ENCODE measurements at places on chromosomes 12 and 14.

- no peak for DNase-seq
Observed at GRCh38 chr12:114649585-114649984, 34.4 kb downstream of the TBX3 start.

GRCh38 chr12:106582641-106583230, at the start of gene RFX4:
RFX4 (plus strand) TSS chr12:106583004; CDS start chr12:106583321, 317 bp downstream.
- no peak for DNase-seq

- DNase-seq = no peak
Observed at GRCh38 chr14:99880651-99881420, 87.6 kb downstream of the EML1 start.

DNA sequence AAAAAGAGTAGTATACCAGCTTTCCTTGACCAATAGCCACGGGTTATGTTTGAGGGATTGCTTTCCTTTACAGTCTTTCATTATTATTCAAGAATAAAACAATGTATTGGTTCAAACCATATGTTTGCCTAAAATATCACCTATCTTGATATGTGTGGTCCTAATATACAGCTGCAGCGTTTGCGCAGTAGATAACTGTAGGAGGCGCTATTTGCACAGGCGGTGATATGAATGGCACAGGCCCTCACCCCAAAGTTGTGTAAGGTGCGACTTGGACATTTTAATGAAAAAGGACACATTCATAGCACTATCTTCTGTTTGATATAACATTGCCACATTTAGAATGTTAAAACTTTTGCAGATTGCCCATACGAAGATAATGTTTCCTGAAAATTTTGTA, 298.4 kb downstream of the TRHDE start:
- DNase-seq = no peak

- no peak for DNase-seq
Observed at GRCh38 chr12:92370828-92371227, 225.2 kb upstream of the BTG1 start.

Data from stimulated activated CD8-positive, alpha-beta memory T cell treated with anti-CD3 and anti-CD28 coated beads, Interleukin-4, amount 100 ng/mL, for 4 hours (primary cell).